Activated naive CD4-positive, alpha-beta T cell (primary cell): ENCODE measurements at places on chromosomes 4 and X.

- no peak for DNase-seq
Observed at GRCh38 chrX:40719731-40720130, 15.6 kb downstream of the MED14 start.

- no peak for DNase-seq
Observed at GRCh38 chrX:420496-421223, 34.0 kb upstream of the PPP2R3B start.

DNA sequence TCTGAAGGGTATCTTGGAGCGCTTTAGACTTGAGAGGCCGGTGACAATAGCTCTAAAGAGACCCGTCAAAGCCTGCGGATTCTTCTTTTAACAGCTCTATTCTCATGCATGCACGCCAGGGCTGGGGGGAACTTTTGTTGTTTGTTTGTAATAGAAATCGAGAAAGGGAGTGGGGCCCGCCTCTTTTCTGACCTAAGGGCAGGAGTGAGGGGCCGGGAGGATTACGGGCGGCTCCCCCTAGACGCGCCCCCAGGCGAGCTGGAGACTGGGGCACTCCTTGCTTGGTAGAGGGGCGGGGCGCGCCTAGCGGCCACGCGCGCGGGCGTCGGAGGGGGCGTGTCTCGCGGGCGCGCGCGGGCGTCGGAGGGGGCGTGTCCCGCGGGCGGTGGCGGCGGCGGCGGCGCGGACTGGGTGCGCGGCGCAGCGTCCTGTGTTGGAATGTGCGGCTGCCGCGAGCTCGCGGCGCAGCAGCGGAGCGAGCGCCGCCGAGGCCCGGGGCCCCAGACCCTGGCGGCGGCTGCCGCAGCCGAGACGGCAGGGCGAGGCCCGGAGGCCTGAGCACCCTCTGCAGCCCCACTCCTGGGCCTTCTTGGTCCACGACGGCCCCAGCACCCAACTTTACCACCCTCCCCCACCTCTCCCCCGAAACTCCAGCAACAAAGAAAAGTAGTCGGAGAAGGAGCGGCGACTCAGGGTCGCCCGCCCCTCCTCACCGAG lies at the start of gene REST:
REST (plus strand) TSS at position 412 of the 717 bp plus-strand sequence. CDS start 2,739 bp downstream, outside the sequence.
- DNase-seq = peak; percentile 81

DNA sequence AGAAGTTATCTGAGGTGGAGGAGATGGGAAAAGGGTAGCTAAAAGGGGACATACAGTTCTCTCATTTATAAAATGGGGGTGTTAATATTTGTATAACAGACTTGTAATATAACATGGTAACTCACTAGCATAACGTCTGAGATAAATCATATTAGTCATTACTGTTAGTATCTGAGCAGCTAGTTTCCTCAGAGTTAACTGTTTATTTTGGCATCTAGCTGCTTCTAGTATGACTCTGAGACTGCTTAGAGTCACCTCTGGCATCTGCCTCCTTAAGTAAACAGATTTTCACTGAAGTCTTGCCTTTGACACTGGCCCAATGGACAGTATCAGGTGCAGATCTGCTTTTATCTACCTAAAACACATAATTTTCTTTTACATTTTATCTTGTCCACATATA lies 58.1 kb downstream of the SLC30A9 start:
- DNase-seq = no peak

GRCh38 chr4:153448003-153448731 lies 18.0 kb upstream of the TMEM131L start:
- no peak for DNase-seq

DNA sequence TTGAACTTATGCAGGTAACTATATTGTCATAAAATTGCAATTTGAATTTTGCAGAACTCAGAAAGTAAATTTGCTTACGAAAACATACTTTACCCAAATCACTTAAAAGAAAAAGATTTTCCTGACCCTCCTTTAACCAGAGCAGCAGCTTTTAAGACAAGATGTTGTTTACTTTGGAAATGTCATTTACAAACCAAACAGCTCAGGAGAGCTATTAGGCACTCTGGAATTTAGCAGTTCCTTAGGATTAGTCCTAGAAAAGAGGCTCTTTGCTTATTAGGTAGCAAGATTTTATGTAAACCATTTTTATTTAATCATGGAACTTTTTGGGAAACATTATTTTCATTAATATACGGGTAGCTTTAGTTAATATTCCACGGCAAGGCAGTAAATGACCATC lies 765.7 kb upstream of the POU3F4 start:
- no peak for DNase-seq

DNA sequence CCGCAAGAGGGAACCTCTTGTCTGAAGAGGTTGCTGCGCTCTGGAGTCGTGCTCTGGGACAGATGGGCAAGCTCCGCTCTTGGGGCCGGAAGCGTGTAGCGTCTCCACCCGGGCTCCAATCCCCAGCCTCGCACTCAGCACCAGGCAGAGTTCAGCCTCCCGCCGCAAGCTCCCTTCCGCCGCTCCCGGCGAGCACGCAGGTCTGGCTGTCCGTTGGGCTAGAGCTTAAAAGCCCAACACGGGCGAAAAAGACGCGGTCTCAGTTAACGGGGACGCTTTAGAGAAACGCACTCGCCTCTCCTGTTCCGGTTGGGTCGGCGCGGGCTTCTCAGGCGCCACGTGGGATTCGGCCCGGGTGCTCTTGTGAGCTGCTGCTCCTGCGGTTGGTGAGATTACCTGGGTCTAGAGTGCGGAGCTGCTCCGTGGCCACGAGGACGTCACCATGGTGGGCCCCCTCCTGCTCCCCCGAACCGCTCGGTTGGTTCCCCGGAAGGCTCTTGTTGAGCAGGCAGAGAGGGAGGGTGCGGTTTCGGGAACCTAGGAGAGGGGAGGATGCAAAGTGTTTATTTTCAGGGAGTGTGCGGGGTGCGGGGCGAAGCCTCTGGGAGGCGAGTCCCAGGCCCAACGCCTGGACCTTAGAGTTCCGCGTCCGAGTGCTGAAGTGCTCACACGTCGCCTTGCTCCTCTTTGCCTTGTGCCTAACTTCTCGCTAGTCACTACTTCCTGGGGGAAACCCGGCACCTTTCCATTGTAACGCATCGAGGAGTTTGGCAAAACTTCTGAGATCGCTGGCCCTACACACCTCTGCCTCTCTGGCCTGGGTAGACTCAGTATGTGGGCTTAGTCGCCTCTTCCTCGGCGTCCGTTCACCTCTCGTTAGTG lies at the start of gene TMA16:
TMA16 (plus strand) TSS at position 331 of the 882 bp plus-strand sequence; CDS start at position 443, 112 bp downstream.
- peak; percentile 71 for DNase-seq

GRCh38 chr4:159977907-159978617 lies 875.2 kb downstream of the RAPGEF2 start:
- DNase-seq = no peak

DNA sequence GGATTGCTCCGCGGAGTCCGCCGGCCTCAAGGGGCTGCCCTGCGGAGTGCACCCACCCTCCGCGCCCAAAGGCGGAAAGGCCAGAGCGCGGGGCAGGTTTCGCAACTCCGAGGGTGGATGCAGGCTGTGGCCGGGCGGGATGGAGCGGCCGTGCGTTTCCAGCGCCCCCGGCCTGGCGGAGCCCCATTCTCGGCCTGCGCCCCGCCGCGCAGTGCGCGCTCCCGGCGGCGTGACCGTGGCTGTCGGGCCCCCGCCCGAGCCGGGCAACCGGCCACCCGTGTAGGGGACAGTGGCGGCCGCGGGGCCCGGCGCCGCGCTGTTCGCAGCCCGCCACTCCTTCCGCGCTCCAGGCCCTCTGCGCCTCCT lies 331 bp downstream of the SETD7 start:
- no peak for DNase-seq

DNA sequence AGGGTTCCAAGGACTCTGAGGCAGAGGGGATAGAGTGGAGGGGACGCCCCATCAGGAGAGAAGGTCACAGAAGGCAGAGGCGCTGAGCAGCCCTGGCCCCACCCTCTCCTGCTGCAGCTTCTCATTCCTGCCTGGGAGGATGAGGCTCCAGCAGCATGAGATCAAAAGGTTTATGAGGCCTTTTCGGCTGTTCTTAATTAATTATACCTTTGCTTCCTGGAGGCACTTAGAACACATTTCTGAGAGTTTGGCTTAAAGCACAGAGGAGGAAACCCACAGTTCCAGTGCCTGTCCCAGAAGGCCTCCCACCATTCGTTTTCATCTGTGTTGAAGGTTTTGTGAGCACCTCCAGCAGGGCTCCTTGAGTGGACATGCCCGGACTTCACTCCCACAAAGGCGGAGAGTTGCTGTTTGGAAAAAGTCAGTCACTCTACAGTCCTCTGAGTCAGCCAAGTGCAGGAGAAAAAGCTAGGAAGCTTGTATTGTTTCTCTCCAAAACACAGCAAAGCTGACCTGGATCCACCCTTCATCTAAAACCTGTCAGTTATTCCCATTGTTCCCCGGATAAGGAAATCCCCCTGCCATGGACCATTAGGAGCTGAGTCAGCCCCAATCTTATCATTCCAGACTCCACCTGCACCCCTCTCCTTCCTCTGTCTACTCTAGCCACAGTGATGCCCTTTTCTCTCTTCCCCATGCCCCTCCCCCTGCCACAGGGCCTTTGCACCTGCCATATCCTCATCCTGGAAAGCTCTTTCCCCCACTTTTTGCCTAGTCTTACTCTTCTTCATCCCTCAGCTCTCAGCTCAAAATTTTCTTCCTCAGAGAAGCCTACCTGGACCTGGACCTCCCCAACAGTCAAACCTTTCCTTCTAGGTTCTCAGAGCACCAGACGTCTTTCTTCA lies 276.8 kb downstream of the FBXW7 start:
- DNase-seq = no peak

- no peak for DNase-seq
Observed at GRCh38 chrX:21559417-21559816, 98.7 kb downstream of the KLHL34 start.

DNA sequence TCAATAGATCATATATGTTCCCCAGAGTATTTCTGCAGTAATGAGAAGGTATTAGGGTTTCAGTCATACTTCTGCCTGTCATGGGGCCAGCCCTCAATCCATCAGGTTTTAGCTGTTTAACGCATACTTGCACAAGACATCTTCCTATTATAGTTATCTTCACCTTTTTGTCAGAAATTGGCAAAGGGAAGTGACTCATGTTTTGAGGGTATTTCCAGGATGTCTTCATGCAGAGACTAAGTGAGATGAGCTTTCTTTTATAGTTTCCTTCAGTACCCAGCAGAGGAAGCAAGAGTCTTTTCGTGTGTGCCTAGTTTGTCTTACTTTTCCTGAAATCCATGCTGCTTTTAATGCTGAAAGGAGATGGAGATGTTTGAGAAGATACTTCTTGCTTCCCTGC lies 9.5 kb downstream of the CSTF2 start:
- no peak for DNase-seq

- no peak for DNase-seq
Observed at GRCh38 chr4:153142700-153143438, 61.4 kb upstream of the TRIM2 start.

DNA sequence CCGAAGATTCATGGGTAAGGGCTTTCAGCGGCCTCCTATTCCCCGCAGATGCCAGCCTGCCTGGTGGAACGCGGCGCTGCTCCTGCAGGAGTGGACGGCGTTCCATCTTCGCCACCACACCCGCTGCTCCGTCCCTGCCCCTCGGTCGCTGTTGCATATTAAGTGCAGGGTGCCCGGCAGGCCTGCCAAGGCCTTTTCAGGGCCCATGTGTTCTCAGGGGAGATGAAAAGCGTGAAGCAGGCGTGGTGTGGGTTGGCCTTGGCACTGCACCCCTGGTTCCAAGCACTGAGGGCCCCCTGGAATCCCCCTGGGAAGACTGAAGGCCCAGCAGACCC lies 52.0 kb downstream of the SORCS2 start:
- no peak for DNase-seq

DNA sequence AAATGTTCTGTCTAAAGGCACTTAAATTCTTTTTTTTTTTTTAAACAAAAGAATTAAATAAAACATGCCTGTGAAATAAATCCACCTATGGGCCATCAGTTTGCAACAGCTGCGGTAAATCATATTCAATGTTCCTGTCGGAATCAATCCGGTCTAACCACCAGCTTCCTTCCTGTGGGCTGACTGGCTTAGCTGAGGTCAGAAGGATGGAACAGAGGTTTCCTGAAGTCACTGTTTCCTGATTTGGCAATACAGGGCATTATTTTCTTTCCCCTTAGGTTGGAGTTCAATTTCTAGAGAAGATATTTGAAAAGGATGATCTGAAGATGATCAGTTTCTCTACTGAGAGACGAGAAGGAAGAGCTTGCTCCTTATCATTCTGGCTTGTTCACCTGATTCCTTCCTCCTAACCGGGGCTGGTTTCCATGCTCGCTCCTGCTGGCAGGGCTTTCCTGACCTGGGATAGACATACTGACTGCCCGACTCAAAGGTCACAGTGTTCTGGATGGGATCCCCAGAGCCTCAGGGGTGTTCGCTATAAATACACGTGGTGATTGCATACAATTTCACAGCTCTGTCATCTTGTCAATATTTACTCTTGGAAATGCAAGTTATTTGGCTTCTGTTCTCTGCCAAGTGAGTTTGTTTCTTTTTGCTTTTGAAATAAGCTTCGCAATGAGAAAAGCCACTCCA lies 21.7 kb downstream of the PDLIM3 start:
- DNase-seq = no peak

GRCh38 chr4:173835903-173836302 lies 305.9 kb upstream of the HAND2 start:
- no peak for DNase-seq
